Right forelimb (tissue), 1 donor: ENCODE measurements at places on chromosomes 2 and 18.

DNA sequence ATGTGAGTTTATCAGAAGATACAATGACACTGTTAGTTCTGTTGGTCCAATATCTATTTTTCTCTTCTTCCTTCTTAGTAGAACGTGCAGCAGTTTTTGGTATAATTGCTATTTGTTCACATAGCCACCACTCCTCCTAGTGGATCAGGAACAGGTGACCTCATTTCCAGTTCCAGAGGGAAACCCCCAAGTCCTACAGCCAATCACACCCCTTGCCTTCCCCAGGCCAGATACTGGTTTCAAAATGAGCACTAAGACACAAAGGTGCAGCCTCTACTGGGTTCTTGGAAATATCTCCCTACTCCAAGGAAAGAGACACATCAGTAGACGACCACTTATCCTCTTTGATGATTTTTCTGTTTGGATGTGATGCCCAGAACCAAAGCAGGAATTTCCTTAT, 103.2 kb downstream of the TCF4 start:
- no peak for DNase-seq

DNA sequence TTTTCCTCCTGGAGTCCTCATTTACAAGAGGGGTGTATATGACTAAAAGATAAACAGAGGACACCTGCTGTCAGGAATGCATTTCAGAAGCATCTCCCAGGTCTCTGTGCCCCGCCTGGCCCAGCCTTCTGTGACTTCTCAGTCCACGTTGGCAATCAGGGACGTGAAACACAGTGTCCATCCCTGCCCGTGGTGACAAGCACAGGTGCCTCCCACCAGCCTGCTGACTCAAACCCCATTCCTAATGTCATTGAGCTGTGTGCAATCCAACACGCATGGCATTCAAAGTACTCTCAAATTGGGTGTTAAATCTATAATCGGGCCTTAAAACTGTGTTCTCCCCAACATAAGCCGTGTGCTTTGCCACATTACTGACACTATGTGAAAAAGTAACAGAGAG, 343.2 kb downstream of the EIPR1 start:
- no peak for DNase-seq

DNA sequence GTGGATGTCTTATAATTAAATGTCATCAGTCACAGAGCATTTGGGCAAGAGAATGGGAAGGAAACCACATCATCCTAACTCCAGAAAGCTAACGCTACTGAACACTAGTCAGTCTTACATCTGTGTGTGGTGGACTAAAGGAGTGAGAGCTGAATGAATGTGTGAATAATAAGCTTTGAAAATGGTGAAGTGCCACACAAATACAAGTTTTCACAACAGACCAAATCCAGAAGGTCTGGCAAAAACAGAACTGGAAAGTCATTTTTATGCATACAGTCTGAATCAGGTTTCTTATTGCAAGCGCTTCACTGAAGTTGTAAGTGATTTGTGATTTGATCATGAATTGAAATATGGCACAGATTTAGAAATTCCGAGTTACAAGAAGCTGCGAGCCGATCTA, 175.7 kb downstream of the ZNF516 start:
- no peak for DNase-seq

DNA sequence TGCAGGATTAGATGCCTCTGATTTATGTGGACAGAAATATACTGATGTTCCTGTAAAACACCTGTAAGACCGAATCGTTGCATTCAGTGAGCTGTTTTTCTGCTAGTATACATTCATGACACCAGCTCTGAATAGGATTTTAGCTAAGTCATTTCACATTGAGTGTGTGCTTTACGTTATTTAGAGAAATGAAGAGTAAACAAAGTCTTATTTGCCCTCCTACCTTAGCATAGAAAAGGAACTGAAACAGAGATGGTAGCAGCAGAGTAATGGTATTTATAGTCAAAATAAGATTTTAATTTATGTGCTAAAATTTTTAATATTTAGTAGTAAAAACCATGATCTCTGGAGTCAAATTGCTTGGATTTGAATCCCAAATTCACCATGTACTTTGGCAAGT, 168.0 kb downstream of the CERS6 start:
- no peak for DNase-seq

GRCh38 chr2:47062681-47063537, 92.2 kb downstream of the STPG4 start:
- DNase-seq, result no peak

GRCh38 chr2:136226903-136227302, 109.0 kb upstream of the CXCR4 start:
- DNase-seq, result no peak

DNA sequence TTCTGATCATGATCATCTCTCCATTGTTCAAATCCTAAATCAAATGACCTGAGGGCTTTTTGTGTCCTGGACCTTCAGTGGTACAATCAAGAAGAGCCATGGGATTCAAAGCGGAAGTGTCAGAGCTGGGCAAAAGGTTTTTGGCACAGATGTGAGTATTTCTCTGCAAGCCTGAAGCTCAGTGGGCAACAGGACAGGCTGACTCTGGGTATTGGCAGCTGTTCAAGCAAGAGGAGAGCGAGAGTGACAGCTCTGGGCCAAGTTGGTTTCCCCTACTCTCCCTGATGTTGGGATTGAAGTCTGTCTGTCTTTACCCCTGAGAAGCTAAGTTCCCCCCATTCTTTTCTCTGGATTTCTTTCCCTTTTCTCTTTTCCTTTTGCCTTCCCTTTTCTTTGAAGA, 33.3 kb downstream of the DSEL start:
- no peak for DNase-seq

DNA sequence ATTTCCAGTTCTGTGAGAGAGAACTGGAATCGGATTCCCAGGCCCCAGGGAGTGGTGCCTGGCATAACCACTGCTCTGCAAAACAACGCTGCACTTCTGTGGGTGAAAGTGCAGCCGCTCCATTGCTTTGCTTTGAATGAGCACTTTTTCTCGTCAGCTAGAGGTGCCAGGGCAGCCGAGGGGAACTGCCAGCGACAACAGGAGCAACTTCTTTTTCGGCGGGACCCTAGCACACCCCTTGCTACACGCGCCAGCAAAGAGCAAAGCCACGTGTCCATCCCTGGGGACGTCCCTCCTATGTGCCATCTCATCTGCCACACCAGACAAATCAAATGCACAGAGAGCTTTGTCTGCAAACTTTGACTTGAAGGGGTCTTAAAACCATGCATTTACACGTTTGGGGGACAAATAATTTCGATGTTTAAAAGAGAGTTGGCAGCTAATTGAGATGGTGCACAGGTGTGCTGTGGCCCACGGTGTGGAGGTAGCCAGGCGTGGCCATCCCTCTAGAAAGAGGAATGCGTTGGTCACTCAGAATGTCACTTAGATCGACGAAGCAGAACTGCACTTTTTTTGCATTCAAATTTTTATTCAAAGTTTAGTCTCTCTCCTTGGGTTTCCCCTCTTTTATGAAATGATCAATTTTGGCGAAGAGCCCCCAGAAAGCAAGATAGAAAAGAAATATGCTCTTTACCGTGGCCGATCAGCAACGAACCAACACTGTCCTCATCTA, 151.8 kb downstream of the MBP start:
- no peak for DNase-seq

GRCh38 chr2:158315000-158315399, 141.6 kb downstream of the CCDC148 start:
- no peak for DNase-seq

- DNase-seq, result no peak
These were observed 369.7 kb downstream of the EPHA4 start for GRCh38 chr2:221202431-221202830.
